ENCODE measurements at places on chromosomes 3 and 15.
A peak's percentile ranks its signal among the peaks of the same experiment; 100 is the strongest.

GRCh38 chr3:13582366-13583250, 33.7 kb downstream of the FBLN2 start:
- DNase-seq: no peak

DNA sequence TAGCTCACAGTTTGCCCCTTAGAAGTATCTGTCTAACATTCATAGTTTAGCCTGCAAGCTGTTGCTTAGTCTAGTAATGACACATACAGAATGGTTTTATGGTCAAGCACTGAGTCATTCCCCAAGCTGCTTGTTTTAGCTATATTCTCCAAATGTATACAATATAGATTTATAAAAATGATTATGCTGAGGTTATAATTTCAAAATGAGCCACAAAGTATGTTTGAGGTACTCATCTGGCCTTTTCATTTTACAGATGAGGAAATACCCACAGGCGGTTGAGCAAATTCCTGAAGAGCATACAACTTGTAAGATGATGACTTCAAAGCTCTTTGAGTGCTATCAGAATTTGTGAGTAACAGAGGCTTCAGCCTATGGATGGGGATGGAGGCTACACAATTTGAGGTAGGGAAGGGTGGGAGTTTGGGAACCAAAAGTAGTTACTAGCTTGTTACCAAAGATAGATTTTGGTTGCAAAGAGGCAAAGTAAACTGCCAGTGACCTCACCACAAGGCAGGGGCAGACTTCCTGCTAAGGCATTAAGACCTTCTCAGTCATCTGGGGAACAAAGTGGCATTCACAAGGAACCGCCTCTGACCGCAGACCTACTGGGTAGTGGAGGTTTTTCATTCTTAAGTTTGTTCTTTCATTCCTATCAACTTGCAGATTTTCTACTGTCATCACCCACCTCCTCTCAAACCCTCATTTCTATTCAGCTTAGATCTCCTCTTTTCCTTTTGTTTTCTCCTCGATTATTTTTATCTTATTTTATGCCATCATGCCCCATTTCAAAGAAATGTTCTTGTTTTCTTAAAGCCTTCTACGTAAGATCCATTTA, 257.2 kb upstream of the NECTIN3 start:
- DNase-seq: peak; percentile 24

DNA sequence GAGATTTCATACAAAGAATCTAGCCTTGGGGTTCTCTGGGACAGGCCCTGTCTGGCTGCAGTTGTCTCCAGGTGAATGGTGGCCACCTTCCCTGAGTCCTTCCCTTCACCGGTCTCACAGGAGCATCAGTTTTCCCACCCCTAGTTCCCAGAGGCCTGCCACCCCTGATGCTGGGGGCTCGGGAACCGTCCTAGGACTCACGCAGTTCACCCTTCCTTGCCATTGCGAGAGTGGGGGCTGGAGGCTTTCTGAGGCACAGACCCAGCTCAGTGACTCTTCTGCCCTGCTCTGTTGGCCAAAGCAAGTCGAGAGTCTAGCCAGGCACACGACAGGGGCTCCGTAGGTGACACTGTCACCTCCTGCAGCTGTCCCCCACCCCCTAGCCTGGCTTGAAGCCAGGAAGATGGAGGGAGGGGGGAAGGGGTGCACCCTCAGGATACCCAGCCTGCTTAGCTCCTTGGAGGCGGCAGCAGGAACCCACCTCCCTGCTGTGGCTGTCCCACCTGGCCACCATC, 130.3 kb downstream of the NUP210 start:
- DNase-seq: no peak

DNA sequence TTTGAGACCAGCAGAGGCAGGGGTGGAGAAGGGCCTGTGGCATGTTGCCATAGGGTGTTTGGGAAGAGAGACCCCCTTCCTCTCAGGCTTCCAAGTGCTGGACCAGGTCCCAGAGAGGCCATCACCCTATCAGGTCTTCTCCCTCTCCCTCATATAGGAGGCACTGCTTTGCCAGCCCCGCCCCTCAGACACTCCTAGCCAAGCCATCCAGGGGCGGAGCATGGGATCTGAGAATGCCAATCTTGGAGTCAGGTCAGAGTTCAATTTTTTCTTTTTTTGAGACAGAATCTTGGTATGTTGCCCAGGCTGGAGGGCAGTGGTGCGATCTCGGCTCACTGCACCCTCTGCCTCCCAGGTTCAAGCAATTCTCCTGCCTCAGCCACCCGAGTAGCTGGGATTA, 32.7 kb downstream of the CRABP1 start:
- DNase-seq: no peak

GRCh38 chr3:171752329-171752728, 58.0 kb downstream of the PLD1 start:
- no peak for DNase-seq
